Sigmoid colon (tissue), 7 donors: ENCODE measurements at places on chromosomes 4 and X. TPM values are rescaled to one million over a fixed set of nuclear protein-coding genes. Genes with fewer than 3 reads are reported as not detected.

NCAPG gene
- under 0.01 TPM for polyA plus RNA-seq

LNX1 gene
- polyA plus RNA-seq, result 4.8 TPM

GRCh38 chr4:128525387-128525786 lies 237.8 kb upstream of the PGRMC2 start:
- H3K4me1 ChIP-seq, result no peaks in the 10 kb centered on the region
- DNase-seq, result no peak
- no peak overlapping the region for H3K4me3 ChIP-seq
- H3K36me3 ChIP-seq, result no peaks in the 10 kb centered on the region

GRCh38 chr4:76199664-76200211 lies 13.9 kb downstream of the SCARB2 start:
- DNase-seq, result no peak
- H3K27me3 ChIP-seq, result no peaks in the 10 kb centered on the region
- peaks cover 90% of the 10 kb centered on the region for H3K4me1 ChIP-seq
- H3K4me3 ChIP-seq, result no peak overlapping the region
- peak overlapping the region; percentile 84 for H3K27ac ChIP-seq

GRCh38 chr4:27084685-27085361 lies 224.2 kb downstream of the STIM2 start:
- H3K36me3 ChIP-seq, result no peaks in the 10 kb centered on the region
- DNase-seq, result no peak
- peak overlapping the region; percentile 38 for H3K4me3 ChIP-seq
- H3K27me3 ChIP-seq, result peaks cover 3% of the 10 kb centered on the region
- no peak overlapping the region for H3K27ac ChIP-seq
- no peaks in the 10 kb centered on the region for H3K4me1 ChIP-seq

- no peak overlapping the region for H3K27ac ChIP-seq
- H3K4me1 ChIP-seq, result no peaks in the 10 kb centered on the region
- no peaks in the 10 kb centered on the region for H3K27me3 ChIP-seq
- H3K4me3 ChIP-seq, result no peak overlapping the region
These were observed 687.4 kb upstream of the HS3ST1 start for GRCh38 chr4:12116009-12116552.

- H3K4me1 ChIP-seq, result no peaks in the 10 kb centered on the region
- H3K27me3 ChIP-seq, result no peaks in the 10 kb centered on the region
- peak overlapping the region; percentile 52 for H3K27ac ChIP-seq
- DNase-seq, result no peak
- no peak overlapping the region for H3K4me3 ChIP-seq
- no peaks in the 10 kb centered on the region for H3K36me3 ChIP-seq
These were observed 77.3 kb upstream of the CLNK start for GRCh38 chr4:10761903-10762302.

- H3K36me3 ChIP-seq, result no peaks in the 10 kb centered on the region
- no peaks in the 10 kb centered on the region for H3K27me3 ChIP-seq
- H3K4me3 ChIP-seq, result no peak overlapping the region
- no peak overlapping the region for H3K27ac ChIP-seq
- no peak for DNase-seq
- peaks cover 14% of the 10 kb centered on the region for H3K4me1 ChIP-seq
These were observed 3.5 kb upstream of the CDKL2 start for GRCh38 chr4:75633846-75634245.

DNA sequence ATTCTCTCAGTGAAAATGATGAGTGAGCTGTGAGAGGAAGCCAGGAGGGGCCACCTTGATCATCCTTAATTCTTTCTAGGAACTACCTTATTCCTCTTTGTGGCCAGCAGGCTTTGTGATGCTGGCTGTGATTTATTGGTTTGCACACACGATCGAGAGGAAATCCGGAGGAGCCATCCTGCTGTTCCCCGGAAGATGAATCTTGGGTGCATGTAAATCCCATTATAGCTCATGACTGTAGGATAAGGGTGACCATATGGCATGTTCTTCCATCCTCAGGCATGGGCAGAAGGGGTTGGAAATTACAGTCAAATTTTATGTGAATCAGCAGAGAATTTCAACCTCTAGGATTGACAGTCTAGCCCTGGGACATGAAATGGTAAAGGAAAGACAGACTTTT lies 254.5 kb downstream of the UNC5C start:
- DNase-seq, result no peak
- H3K4me3 ChIP-seq, result no peak overlapping the region
- no peaks in the 10 kb centered on the region for H3K36me3 ChIP-seq
- no peak overlapping the region for H3K27ac ChIP-seq

DNA sequence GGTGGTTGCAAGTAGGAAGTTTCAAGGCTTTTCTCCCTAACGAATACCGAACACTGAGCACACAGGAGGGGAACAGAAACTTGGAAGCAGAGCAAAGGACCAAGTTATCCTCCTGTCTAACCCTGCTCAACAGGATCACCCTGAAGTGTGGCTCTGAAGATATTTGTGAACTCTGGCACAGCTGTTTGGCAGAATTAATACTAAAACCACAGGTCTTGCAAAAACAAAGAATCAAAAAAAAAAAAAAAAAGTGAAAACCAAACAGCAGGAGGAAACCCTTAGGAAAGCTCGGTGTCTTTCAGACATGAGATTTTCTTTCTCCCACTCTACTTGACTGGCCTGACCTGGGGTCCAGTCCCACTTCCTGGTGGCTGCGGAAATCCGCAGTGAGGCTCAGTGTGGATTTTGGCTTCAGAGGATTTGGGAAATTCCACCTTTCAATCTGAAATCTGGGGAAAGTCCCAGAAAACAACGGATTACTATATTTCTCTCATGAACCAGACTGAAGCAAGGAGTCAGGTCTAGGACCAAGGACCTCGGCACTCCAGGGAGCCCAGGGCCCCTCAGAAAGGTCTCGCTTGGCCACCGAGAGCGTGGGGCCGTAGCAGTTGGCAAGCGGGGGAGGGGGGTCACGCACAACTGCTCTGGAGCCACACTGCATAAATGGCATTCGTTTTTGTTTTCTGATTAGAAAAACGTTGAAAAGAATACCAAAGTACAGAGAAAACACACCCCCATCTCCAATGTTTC lies 867 bp downstream of the TIFA start:
- no peak for DNase-seq
- peak overlapping the region; percentile 63 for H3K4me3 ChIP-seq
- no peaks in the 10 kb centered on the region for H3K36me3 ChIP-seq
- no peaks in the 10 kb centered on the region for H3K4me1 ChIP-seq
- H3K27me3 ChIP-seq, result no peaks in the 10 kb centered on the region

- H3K27ac ChIP-seq, result no peak overlapping the region
- no peak overlapping the region for H3K4me3 ChIP-seq
- H3K4me1 ChIP-seq, result no peaks in the 10 kb centered on the region
- no peak for DNase-seq
These were observed 94.5 kb upstream of the IL13RA1 start for GRCh38 chrX:118632862-118633261.
